Stimulated activated CD8-positive, alpha-beta memory T cell treated with anti-CD3 and anti-CD28 coated beads, Interleukin-15, amount 100 ng/mL, for 4 hours (primary cell): ENCODE measurements at places on chromosomes 5 and 9.

DNA sequence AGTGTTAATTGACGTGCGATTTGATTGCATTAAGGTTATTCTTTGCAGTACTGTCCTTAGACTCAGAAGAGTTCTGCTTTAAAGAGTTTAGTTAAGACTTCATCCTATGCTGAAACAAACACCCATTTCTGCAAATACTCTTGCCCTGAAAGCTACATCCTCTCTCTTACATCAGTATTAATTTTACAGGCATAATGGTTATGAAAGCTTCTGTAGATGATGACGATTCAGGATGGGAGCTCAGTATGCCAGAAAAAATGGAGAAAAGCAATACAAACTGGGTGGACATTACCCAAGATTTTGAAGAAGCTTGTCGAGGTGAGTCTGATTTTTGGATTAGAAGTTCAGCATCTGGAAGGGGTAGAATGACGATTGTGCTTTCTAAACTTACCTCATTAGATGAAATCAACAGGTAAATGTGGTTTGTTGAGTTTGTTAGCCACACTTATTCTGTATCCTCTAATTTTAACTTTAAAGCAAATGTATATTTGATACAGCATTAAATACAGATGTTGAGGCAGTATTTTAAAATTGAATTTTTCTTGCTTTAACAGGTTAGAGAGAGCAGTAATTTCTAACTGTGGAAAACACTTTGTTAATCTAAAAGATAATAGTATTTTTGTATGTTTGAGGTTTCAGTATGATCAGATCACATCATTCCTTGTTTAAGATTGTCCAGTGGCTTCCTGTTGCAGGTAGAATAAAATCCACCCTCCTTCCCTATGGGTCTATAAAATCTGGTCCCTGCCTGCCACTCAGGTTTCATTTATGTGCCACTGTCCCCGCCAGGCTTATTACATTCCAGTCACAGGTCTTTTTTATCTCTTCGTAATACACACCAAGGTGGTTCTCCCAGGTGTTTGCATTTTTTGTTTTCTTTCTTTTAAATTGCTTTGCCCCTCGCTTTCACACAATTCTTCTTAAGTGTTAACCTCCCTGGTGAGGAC, 1.3 kb downstream of the NAA35 start:
- no peak for DNase-seq

- no peak for DNase-seq
Observed at GRCh38 chr5:112077180-112077579, 320.2 kb upstream of the NREP start.

- no peak for DNase-seq
Observed at GRCh38 chr9:15401266-15401665, 21.4 kb upstream of the SNAPC3 start.

DNA sequence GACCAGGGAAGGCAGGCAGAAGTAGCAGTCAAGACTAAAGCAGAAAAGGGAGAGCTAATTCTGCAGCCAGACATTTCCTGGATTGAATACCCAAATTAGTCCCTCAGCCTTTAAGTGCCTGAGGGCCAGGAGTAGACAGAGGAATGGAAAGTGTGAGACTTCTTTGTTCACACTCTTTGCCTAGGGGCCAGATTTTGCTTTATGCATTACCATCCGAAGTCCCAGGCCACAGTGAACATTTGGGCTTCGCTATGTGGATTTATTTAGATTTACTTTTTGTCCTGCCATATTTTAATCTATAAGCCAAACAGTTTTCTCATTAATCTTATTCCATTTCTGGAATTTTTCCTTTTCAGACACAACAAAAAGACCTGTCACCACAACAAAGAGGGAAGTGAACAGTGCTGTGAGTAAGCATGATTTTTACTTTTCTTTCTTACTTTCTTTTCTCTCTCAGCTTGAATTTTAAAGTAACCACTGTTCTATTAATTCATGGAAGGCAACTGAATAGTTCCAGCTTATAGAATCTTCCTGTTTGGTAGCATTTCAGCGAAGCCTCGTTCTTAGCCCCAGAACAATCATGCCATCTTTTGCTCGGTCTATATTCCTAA, 52.6 kb downstream of the PDCD1LG2 start:
- no peak for DNase-seq

DNA sequence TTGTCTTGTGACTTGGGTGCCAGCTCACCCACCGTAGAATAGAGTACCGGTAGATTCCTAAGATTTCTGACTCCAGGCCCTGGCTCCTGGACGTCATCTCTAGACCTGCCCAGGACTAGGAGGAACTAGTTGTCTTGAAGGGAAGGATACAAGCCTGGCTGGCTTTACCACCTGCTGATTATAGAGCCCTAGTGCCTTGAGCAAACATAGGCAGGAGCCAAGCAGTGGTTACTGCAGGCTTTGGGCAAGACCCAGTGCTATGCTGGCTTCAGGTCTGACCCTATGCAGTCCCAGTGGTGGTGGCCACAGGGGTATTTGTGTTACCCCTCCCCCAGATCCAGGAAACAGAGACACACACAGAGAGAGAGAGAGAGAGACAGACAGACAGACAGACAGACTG, 606.2 kb downstream of the PDE4D start:
- DNase-seq, result no peak

- DNase-seq, result no peak
Observed at GRCh38 chr5:38650540-38650939, 94.1 kb upstream of the LIFR start.

DNA sequence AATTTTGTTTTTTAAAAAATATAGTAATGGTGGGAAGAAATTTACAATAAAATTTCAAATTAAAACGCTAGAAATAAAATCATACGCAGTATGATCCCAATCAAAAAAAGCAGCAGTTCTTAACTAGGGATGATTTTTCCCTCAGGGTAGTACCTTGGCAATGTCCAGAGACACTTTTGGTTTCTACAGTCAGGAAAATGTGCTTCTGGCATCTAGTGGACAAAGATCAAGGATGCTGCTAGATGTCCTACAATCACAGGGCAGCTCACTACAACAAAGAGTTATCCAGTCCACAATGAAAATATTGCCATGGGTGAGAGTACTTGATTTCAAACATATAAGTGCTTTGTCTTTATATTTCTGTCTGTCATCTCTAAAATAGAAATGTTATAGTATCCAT, 400.2 kb upstream of the SGCD start:
- no peak for DNase-seq

GRCh38 chr9:31799953-31800609, 584.4 kb upstream of the ACO1 start:
- no peak for DNase-seq

DNA sequence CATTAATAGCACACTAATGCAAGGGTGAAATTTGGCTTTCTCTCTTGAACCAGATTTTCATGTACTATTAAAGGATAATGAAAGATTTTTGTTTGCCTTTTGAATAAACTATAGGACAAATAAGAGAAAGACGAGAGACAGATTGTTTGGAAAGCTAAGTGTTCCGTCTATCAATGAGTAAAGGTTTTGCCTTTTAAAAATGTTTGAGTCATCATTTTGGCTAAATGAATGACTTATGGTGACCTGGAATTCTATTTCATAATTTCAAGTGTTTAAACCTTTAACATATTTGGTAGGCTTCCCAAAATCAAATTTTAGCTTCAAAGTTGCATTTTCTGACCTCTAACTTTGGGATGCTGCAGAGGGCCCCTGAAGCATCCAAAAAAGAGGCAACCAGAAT, 145.2 kb downstream of the SLC25A46 start:
- no peak for DNase-seq

- DNase-seq, result no peak
Observed at GRCh38 chr9:35618854-35619799, 914 bp upstream of the CD72 start.

DNA sequence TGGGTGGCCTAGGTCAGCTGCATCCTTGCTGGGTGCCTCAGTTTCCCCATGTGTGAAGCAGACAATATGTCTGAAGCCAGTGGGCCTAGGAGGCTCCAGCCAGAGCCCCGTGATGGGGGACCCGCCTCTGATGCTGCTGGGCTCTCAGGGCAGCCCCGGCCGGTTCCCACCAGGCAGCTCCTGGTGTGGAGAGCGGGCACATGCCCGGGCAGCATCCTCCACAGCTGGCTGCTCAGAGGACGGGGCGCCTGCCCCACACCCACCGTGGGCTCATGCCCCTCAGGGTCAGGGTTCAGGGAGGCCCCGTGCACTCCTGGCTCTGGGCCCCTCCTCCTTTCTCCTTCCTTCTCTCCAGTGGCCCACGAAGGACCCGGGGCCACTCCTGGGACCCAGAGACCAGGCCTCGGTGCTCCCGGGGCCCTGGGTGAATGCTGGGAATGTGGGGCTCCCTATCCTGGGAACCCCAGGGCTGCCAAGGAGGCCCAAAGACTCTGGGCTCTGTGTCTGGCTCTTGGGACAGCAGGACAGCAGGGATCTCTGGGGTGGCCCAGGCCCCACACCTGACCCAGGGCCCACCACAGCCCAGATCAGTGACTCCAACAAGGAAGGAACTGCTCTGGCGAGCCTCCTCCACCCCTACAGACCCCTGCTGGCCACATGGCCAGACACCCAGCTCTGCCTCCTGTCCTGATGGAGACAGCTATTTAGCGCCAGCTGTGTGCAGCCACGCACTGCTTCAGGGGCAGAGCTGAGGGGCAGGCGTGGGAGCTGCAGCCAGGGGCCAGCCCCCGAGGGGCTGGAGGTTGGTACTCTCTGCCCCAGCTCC, 39.5 kb upstream of the EGFL7 start:
- no peak for DNase-seq

GRCh38 chr5:314676-315487, 6.6 kb upstream of the AHRR start:
- DNase-seq, result no peak

DNA sequence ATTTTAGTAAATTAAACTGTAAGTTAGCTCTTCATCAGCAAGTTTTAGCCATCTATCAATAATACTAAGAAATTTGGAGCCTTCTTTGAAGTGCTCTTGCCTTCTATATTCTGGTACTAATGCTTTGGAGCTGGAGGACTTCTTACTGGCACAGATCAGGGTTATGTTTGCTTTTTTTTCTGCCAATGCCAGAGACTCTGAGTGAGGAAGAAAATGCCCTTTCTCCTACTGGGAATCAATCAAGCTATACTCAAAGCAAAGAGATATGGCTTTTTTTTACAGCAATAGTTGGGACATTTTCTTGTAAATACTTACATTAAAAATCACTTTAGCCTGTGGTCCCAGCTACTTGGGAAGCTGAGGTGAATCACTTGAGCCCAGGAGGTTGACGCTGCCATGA, 4.3 kb downstream of the HSDL2 start:
- no peak for DNase-seq

GRCh38 chr9:90544488-90544887, 98.1 kb downstream of the DIRAS2 start:
- DNase-seq, result no peak

DNA sequence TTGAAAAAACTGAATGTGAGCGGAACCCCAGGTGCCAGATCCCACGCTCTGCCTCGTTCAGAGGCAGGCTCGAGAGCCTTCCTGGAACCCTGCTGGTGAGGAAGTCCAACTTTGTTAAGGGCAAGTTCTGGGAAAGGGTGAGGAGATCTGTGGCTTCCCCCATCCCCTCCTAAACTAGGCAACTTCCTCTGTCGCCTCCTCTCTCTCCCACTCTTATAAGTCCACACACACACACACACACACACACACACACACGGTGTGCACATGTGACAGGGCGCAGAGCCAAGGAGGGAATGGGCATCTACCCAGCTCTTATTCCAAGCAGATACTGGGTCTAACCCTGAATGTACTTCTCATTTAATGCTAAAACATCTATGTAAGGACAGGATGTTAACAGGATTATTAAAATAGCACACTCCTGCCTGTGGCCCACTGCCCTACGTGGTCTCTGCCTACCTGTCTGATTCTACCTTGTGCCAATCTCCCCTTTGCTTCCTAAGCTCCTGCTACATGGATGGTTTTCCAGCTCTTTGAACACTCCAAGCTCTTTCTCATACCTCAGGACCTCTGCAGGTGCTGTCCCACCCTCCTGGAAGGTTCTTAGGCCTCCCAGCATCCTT, 72.4 kb upstream of the FBXW11 start:
- no peak for DNase-seq

- no peak for DNase-seq
Observed at GRCh38 chr9:86641970-86642369, 287.8 kb upstream of the TUT7 start.

- no peak for DNase-seq
Observed at GRCh38 chr9:8660383-8660782, 860.8 kb upstream of the DMAC1 start.

DNA sequence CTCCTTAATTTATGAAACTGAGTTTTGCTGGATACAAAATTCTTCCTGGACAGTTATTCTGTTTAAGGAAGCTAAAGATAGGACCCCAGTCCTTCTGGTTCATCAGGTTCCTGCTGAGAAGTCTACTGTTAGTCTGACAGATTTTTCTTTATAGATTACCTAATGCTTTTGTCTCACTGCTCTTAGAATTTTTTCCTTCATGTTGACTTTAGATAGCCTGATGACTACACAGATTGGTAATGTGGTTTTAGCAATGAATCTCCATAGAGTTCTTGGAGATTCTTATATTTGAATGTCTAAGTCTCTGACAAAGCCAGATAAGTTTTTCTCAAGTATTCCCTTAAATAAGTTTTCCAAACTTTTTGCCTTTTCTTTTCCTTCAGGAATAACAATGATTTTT, 419.7 kb downstream of the CDH10 start:
- DNase-seq, result no peak

DNA sequence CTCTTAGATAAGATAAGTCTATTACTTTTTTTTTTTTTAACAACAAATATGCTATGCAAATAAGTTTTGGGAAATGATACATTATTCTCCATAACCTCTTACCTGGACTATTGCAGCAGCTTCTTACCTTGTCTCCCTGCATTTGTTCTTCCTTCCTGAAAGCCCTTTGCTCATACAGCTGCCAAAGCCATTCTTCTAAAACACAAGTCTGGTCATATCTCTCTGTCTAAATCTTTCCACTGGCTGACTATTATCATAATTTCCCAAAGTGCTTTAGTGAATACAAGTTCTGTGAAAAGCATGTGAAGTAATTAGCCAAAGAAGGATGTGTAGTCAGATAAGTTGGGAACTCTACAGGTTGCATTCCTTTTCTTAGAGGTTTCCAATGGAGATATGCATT, 115.4 kb upstream of the CNTLN start:
- no peak for DNase-seq

GRCh38 chr5:154995679-154996078, 17.9 kb upstream of the KIF4B start:
- DNase-seq, result no peak

- DNase-seq, result no peak
Observed at GRCh38 chr5:36523926-36524325, 82.5 kb upstream of the SLC1A3 start.

GRCh38 chr9:136059851-136060670, 35.0 kb downstream of the NACC2 start:
- no peak for DNase-seq

- DNase-seq, result no peak
Observed at GRCh38 chr5:163303718-163304117, 133.7 kb upstream of the CCNG1 start.

DNA sequence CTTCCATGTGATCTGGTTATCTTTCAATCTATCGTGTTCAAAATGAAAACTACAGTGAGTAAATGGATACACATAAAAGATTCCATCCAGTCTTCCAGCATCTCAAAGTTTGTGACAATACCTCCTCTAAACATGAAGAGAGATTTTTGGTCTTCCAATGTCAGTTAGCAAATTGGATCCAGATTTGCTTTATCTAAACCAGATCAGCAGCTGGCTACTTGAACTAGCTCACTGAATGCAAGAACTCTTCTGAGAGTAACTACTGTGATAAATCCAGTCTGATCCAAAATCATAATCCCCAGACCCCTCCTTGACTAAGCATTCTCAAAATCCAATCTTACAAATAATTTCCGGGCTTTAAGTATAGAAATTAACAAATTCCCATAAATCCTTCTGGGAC, 2177.9 kb upstream of the C9orf72 start:
- DNase-seq, result no peak

- DNase-seq, result no peak
Observed at GRCh38 chr9:22990349-22990748, 543.7 kb downstream of the DMRTA1 start.
